Cerebellar cortex (tissue), 1 donor: ENCODE measurements at places on chromosomes 7 and 10.

- DNase-seq: no peak
Measured at GRCh38 chr10:30057421-30057841, 2.0 kb downstream of the JCAD start.

DNA sequence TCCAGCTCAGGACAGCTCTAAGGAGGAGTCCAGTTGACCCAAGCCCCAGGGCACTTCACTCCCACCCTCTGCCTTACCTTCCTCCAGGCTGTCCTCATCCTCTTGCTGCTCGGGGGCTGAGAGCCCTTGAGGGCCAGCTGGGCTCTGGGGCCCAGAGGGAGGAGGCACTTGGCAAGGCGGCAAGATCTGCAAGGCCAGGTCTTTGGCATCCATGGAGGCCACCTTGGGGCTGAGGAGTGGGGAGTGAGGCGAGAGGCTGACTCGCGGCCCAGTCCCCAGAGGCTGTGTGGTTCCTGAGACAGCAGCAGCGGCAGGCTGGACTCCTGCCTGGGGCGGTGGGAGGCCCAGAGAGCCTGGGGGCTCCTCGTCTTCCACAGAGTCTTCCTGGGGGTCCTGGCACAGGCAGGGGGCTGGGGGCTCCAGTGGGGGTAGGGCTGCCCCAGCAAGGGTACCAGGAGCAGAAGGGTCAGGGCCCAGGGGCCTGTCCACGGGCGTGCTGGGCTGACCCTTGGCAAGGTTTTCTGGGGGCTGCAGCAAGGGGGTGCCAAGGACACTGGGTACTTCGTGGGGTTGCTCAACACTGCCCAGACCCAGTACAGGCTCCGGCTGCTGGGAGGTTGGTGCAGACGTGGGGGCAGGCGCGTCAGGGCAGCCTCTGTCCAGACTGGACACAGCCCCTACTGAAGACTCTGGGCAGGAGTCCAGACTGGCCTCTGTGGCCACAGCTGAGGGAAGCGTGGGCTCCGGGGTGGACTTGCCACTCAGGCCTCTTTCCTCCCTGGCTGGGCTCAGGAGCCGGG is 6.5 kb downstream of the NACAD start:
- DNase-seq: no peak

- no peak for DNase-seq
Measured at GRCh38 chr10:117617659-117618058, 75.1 kb downstream of the EMX2 start.

- no peak for DNase-seq
Measured at GRCh38 chr10:17231788-17232187, 3.7 kb downstream of the VIM start.

DNA sequence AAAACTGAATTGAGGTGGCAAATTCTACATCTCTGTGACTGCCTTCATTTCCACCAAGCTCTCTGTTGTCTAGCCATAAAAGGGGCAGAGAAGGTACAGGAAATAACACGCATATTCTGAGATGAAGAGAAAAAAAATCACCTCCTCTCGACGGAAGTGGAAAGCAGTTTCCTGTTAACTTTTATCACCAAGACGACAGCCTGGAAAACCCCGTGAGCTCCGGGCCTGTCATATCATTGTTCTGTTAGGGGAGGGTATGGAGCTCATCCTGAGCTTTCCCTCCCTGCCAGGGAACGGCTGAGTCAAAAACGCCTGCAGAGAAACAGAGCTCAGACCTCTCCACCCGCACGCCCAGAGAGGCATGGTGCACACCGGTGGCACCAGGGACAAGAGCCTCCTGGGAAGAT is 200.3 kb downstream of the PRPF18 start:
- DNase-seq: no peak

DNA sequence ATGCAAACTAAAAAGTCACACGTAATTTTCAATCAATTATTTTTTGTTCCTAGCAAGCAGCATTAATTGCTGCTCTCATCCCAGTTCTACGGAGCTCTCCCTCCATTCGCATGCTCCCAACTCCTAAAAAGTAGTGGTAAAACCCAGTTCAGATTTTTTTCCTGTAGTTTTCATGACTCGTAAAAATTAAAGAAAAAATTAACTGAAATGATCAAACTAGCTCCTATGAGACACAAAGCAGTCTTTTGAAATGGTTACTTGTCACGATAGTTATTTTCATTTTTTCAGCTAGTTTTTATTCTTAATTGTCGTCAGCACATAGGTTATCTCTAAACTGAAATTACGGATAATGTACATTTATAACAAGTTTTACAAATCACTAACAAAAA is 1.8 kb downstream of the HNRNPA2B1 start:
- no peak for DNase-seq

GRCh38 chr10:83926606-83927005 is 212.7 kb upstream of the GHITM start:
- DNase-seq: no peak

DNA sequence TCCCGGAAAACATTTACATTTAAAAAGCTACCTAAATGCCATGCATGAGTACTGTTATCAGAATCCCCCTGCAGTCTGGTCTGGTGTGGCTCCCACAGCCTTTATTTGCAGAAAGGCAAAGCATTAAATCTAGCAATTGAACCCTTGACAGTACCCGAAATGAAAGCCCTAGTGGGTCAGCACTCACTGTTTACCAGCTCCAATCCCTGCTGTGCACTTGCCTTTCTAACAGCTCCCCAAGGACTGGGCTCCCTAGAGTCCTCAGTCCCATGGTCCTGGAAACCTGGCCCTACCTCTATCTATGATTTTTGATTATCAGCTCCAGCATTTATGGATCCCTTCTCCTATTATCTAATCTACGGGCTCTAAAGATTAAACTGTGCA is 1.9 kb upstream of the MACC1 start:
- DNase-seq: no peak

DNA sequence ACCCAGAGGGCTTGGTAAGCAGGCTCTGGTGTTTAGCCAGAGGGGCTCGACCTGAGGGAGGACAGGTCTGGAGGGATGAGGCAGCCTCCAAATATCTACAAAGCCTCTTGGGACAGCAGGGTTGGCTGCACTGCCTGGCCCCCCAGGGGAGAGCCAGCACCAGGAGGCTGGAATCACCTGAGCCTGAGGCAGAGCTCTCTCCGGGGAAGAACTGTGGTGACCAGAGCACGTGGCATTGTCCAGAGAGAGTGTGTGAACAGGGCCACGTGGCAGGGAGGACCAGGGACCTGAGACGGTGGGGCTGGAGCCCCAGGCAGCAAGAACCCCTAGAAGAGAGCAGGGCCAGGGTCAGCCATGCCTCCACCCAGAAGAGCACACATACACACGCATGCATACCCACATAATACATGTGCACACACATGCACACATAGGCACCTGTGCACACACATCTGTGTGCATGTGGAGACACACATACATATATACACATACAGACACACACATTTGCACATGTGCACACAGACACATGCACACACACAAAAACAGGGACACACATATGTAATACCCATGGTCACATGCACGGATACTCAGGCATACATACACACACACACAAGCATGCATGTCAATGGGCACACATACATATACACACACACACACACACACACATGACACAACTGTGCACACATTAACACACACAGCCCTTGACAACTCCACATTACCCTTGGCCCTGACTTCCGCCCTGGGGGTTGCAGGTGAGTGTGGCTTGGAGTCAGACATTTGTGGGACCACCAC is 94.9 kb downstream of the MYL10 start:
- no peak for DNase-seq

DNA sequence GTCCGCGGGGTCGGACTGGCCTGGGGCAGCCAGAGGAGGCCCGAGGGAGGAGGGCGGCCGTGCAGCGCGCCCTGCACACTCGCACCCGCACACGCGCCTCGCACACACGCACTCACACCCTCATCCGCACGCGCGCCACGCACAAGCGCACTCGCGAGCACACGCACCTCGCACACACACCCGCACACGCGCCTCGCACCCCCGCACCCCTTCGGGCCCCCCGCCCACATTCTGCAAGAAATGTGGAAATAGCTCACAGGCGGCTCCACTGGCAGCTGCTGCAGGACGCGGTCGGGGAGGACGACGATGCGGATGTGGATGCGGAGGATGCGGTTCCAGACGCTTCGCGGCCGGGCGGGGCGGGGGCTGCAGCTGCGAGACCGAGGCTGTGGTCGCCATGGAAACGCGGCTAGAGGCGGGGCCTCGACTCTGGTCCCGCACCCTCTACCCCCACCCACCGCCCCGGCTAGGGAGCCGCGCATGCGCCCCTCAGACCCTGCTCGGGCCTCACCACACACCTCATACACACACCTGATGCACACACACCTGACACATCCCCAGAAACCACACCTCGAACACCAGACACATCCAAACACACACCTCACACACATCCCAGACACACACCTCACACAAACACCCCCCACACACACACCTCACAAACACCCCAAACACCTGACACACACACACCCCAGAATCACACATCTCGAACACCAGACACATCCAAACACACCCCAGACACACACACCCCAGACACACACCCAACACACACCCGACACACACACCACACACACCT is at the start of gene CALY:
CALY (minus strand) TSS at position 320 of the 793 bp plus-strand sequence. CDS start 7,907 bp downstream, outside the sequence.
- DNase-seq: peak; percentile 73

DNA sequence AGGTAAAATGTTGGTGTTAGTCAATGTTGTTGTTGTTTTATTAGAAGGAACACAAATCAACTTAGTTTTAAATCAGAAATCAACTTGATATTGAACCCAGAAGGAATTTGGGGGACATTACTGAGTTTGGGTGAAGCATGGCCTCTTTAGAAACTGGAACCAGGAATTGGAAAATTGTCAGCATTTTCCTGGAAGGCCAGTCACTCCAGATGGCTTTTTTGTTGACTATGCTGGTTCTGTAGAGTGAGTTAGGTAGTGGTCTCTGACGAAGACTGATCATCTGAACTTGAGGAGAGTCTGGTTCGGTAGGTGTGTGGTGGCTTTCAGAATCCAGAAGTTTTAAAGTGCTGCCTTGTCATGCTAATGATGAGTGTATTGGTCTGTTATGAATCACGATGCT is 111.5 kb downstream of the BMPER start:
- peak; percentile 82 for DNase-seq

DNA sequence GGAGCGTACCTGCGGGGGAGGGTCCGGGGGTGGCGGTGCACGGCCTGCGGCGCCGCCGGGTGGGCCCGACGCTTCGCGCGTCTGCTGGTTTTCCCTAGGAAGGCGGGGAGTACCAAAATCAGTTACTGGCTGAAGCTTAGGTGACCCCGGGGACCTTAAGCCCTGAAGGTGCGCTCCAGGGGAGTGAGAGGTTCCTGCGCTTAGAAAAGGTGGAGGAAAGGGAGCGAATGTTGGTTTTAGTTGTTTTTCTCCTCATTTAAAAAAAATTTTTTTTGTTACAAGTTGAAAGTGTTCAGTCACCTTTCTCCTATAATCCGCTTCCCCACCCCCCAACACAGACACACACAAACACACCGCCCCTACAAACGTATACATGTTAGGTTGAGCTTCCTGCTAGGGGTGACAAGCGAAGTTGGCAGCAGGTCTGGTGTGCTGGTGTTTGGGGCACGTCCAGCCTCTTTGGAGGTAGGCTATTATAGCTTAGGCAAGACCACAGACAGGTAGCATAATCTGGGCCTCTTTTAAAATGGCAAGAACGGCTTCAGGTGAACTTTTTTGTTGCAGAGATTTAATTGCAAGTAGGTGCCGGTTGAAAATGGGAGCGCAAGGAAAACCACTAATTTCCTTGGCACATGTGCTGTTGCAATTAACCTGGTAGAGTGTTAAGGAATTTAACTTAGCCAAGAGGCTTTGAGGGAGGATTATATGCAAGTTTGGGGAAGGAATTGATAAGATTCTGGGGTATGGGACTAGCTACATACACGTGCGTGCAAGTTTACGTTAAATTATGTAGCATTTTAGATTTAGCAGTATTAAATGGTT is 945 bp downstream of the ADD3 start:
- peak; percentile 71 for DNase-seq

DNA sequence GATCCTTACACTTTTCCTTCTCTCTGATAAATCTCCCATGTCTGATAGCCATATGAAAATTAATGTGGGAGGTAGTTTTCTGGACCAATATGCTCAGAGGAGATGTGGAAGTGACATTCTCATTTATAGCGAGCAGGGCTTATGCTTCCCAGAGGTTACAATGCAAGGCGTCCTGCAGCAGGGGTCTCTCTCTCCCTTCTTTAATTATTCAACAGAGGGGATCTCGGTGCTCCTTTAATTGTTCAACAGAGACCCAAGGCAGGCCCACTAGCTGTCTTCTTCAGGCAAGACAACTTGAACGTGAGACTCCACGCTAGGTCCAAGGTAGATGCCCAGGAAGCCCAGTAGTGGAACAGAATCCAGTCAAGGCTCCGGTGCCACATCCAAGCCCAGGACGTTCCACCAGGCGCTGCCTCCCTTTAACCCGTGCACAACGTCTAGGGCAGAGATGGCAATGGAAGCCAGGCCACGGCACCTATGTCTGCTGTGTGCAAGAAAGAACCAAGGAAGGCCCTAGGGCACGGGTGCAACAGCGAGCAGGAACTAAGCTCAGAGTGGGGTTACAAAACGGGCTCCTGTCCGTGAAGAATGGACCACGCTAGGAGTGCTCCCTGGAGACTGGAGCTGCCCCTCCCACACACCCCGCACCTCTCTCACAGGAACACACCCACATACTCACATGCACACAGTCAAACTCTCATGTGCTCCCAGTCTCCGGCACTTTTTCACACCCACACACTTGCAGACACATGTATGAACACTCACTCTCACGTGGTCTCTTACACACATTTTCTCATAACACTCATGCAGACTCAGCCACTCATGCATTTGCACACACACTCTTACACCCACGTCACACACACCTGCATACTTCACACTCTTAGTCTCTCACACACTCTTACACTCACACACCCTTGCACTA is 230.4 kb downstream of the TNS3 start:
- DNase-seq: no peak

GRCh38 chr7:3043544-3044371 is at the start of gene CARD11:
Gene CARD11, minus strand, starts transcription at chr7:3043867. Its CDS starts 85,361 bp downstream, at chr7:2958506.
- no peak for DNase-seq

DNA sequence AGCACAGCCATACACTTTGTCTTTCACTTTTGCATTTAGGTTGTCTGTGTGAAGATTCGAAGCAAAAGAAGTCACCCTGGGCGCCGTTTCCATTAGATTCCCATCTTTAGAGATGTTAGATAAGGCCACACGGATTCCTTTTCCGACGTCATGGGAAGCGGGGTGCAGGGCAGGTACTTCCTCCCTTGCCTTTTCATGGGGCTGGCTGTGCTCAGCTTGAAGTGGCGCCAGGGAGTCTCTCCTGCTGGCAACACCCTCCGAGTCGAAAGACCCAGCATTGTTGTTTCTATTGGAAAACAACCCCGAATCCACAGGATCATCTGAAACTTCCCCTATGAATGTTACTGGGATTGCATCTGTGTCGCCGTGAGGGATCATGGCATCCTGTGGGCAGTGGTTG is 246.4 kb upstream of the GRB10 start:
- no peak for DNase-seq

- no peak for DNase-seq
Measured at GRCh38 chr10:28785018-28785417, 107.7 kb downstream of the BAMBI start.

DNA sequence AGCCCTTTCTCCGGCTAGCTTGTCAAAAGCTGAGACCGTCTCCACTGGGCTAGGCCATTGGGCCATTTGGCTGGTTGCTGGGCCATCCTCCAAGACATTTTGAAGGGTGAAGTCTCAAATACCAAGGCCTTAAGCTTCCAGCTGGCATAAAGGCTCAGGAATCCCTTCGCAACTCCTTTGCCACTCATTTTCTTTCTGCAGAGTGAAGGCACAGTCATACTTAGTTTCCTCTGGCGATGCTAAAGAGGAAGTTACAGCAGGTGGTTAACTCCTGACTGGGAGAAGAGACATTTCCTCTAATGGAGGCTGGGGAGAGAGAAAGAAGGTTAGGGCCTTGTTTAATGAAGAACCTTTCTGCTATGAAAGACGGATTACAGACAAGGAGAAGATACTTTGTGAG is 4.8 kb upstream of the REPIN1 start:
- DNase-seq: no peak

- DNase-seq: no peak
Measured at GRCh38 chr7:150409300-150410030, 30.3 kb downstream of the ZNF775 start.
